ENCODE measurements at places on chromosomes 4 and X.

GRCh38 chr4:167221084-167221483 is 13.2 kb downstream of the SPOCK3 start:
- DNase-seq = no peak

DNA sequence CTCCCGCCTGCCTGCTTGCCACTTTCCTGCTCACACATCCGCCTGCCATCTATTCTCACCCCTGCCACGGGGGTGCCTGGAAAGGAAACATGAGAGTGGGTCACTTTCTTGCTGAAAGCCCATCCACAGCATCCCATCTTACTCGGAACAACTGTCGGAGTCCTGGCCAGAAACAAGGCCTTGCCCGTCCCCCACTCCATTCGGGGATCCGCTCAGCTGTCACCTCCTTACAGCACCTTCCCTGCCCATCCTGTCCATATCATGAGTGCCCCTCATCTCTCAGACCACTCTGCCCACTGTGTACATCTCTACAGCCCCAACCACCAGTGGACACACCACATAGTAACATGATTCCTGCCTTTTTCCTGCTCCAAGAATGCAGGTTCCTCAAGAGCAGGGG is 6.4 kb downstream of the EVC2 start:
- no peak for DNase-seq

- no peak for DNase-seq
Observed at GRCh38 chr4:156676116-156676851, 295.3 kb downstream of the PDGFC start.

GRCh38 chr4:115851918-115852766 is 738.7 kb upstream of the NDST4 start:
- DNase-seq = peak; percentile 69

DNA sequence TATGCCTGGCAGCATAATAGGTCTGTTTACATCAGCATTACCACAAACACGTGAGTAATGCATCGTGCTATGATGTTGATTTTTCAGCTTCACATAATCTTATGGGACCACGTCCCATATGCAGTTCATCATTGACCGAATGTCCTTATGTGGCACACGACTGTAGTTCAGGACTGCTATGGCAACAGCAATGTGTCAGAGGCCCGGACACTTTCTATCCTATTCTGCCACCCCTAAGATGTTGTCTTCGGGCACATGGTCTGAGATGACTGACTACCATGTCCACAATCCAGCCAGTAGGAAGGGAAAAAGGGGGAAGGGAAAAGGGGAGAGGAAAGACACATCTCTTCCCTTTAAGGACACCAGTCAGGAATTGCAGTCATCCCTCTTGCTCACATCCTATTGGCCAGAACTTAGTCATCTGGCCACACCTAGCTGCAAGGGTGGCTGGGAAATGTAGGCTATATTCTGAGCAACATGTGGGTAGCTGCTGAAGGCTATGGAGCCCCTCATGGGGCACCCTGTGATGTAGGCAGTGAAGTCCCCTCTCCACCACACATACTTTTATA is 196.0 kb upstream of the RBPJ start:
- no peak for DNase-seq

GRCh38 chr4:42655921-42656678 is 805 bp downstream of the ATP8A1 start:
- peak; percentile 73 for DNase-seq

DNA sequence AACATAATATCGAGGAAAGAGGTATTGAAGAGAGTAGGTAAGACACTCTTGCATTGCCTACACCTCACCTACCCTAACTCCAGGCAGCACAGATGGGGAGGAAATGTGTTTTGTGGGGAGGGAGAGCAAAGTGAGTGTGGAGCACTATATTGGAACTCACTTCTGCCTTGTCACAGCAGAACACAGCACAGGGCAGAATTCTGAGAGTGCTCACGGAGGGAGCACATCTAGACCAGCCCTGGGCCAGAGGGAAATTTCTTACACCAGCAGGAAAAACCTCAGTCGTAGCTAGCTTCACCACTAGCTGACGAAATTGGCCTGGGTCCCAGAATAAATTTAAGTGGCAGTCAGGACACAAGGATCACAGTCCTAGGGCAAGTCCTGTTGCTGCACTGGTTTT is 517.3 kb downstream of the TMA16 start:
- no peak for DNase-seq
